Pulmonary artery endothelial cell (primary cell): ENCODE measurements at places on chromosomes 11 and 22. TPM values are rescaled to one million over a fixed set of nuclear protein-coding genes. Genes with fewer than 3 reads are reported as not detected.

The RAB36 gene
- 0.74 and 2.0 TPM in 2 replicates for total RNA-seq

DNA sequence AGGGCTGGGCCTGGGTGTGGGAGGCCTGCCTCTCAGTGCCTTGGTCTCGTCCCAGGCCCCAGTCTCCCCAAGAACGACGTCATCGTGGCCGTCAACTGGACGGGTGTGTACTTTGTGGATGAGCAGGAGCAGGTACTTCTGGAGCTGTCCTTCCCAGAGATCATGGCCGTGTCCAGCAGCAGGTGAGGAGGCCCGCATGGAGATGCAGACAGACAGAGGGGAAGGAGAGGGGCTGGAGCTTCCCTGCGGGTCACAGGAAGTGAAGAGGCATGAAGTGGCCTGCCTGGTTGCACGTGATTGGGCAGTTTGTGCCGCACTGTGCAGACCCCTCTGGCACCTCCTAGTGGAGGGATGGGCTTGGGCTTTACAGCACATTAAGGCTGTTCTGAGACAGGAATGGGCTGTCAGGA lies 70.4 kb downstream of the MYO7A start:
- no peak for DNase-seq

- DNase-seq, result no peak
Observed at GRCh38 chr11:68838572-68838964, 3.1 kb downstream of the CPT1A start.

The SLC22A8 gene
- not detected in 2 replicates for total RNA-seq

The NRXN2 gene
- total RNA-seq, result not detected in 2 replicates

DNA sequence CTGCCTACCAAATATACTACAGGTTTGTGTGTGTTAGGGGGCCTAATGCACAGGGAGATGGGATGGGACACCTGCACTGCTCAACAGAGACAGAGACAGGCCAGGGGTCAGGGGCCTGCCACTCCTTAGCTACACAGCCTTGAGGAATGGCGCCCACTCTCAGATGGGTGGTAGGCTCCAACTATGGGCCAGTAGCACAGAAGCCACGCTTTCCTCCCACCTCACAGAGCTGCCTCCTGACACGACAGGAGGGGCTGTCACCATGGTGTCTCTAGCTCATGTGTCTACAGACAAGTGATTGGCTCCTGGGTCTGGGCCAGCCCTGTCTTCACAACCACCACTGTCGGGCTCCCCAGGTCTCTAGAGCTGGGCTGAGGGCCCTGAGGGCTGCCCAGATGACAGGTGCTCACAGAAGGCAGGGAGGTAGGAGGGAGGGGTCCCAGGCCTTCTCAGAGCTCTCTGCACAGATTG lies 81.8 kb downstream of the DGCR2 start:
- no peak for DNase-seq

DNA sequence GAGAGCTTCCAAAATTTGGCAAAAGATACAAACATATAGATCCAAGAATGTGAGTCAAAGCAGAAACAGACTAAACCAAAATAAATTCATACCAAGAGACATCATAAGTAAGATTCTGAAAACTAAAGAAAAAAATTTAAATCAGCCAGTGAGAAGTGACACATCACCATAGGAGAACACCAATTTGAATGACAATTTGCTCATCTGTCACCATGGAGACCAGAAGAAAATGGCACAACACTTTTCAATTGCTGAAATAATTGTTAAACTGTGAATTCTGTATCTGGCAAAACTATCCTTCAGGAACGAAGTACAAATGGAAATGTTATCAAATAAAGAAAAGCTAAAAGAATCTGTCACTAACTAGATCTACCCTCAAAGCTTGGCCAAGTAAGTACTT lies 864.3 kb downstream of the BRD1 start:
- DNase-seq, result no peak

GRCh38 chr11:92850296-92850826 lies 119.1 kb upstream of the MTNR1B start:
- DNase-seq, result no peak

GRCh38 chr11:116707746-116708145 lies 65.0 kb downstream of the BUD13 start:
- DNase-seq, result no peak

The CASP1 gene
- 6.7 and 47.4 TPM in 2 replicates for total RNA-seq

The CCDC88B gene
- total RNA-seq, result 0.88 and 1.6 TPM in 2 replicates

DNA sequence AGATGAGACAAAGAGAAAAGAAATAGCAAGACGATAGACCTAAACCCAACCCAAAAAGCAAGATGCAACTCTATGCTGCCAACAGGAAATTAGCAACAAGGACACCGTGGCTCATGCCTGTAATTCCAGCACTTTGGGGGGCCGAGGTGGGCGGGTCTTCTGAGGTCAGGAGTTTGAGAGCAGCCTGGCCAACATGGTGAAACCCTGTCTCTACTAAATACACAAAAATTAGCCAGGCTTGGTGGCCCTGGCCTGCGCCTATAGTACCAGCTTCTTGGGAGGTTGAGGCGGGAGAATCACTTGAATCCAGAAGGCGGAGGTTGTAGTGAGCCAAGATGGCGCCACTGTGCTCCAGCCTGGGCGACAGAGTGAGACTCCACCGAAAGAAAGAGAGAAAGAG lies 24.3 kb upstream of the IL10RA start:
- DNase-seq, result no peak

DNA sequence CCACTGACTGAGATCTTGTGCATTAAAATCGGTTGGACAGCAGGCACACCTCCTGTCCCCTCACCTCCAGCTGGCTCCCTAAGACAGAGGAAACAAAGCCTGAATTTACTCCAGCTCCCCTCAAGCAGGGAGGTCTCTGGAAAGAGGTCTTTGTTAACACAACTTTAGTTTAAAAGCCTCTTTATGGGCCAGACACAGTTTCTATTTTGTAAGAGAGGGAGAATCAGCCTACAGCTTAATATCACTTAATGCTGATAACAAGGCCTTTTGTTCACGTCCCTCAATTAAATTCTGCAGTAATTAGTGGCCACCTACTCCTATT lies 36.3 kb downstream of the PLEKHA7 start:
- no peak for DNase-seq

DNA sequence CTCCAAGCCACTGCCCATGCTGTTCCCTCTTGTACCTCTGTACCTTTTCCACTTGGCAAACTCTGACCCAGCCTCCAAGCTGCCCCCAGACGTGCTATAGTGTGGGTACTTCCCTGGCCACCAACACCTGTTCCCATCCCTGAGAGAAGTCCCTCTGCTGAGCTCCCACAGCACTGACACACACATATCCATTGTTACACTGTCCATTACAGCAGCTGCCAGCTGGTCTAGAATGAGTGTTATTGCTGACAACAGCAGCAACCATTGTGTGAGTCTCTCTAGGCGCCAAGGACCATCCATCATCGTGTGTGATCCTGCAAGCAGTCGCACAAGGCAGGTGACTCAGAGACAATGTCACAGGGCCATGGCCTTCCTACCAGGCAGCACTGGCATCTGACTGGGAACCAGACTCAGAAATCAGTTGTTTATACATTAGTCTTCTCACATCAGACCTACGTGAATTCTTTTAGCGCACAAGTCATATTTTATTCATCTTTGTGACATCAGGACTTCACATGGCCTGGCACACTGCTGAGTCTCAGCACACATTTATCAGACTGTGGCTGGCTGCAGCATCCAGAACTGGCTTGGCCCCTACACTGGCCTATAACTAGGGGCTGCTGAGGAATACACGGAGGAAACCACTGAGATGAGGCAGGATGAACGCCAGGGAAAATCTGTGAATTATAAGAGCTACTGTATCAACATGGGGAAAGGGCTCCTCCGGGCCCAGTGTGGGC lies 56.4 kb downstream of the SGSM3 start:
- DNase-seq, result no peak

DNA sequence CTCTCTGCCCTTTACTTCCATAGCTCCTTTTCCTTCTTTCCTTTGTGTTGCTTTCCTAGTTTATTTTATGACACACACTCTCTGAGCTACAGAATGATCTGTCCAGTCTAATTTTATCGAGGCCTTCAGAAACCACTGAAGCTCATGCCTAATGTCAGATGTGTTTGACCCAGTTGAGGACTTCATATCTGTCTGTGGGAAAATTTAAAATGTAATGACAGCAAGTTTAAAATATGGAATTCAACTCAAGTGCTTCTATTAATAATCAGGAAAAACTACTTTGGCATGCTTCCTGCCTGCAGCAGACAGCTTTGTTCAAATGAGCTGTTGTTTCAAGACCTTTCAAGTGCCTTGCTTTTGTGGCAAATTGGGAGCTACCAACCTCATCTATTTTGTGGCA lies 261.8 kb upstream of the MTNR1B start:
- DNase-seq, result no peak

- no peak for DNase-seq
Observed at GRCh38 chr11:64058494-64058893, 22.8 kb downstream of the FLRT1 start.

GRCh38 chr11:115282923-115283322 lies 221.3 kb downstream of the CADM1 start:
- no peak for DNase-seq

- DNase-seq, result no peak
Observed at GRCh38 chr11:119993722-119994121, 144.2 kb downstream of the TRIM29 start.

GRCh38 chr11:1733009-1733715 lies 17.2 kb downstream of the IFITM10 start:
- DNase-seq, result no peak

- DNase-seq, result no peak
Observed at GRCh38 chr11:103222806-103223205, 113.6 kb downstream of the DYNC2H1 start.

DNA sequence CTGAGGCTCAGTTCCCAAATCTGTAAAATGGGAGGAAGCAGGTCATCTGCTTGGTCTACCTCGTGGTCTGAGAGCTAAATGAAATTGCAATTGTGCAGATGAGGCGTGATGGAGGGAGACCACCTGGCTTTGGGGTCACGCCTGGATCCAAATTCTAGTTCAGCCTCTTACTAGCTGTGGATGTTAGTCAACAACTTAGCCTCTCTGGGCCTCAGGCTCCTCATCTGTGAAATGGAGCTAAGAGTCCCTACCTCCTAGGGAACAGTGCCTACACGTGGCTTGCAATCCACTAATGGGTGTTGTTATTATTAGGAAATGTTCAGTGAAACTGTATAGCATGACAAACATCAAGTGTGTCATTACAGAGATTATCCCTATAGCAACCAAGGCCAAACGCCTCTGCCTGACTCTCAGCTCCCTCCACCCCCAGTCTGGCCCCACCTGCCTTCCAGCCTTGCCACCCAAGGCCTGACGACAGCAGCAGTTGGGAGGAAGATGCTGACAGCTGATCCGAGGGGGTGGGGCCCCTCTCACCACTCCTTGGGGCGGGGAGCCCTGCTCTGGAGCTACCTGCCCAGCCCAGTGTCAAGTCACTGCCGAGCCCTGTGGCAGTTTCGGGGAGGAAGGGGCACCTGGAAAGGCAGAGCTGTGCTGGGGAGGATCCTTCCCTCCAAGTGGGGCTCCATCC lies 1.7 kb upstream of the RHOD start:
- DNase-seq, result no peak

DNA sequence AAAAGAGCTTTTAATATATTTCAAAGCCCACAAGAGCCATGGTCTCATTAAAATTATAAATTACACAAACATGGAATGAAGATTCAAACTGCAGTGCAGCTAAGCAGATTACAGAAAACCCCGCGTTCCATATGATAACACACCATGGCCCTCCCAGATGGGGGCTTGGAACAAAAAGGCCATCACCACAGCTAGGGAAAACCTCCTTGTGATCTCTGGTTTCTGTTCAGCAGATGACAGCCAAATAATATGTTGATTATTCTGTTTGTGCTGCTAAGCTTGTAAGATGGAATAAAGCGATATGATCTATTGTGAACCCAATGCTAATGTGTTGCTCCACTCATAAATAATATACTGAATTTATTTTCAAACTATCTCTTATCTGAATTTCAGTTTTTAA lies 28.5 kb downstream of the IMMP1L start:
- DNase-seq, result no peak

- no peak for DNase-seq
Observed at GRCh38 chr11:128469220-128469619, 118.1 kb downstream of the ETS1 start.

The PANX2 gene
- 0.53 and 0.99 TPM in 2 replicates for total RNA-seq

DNA sequence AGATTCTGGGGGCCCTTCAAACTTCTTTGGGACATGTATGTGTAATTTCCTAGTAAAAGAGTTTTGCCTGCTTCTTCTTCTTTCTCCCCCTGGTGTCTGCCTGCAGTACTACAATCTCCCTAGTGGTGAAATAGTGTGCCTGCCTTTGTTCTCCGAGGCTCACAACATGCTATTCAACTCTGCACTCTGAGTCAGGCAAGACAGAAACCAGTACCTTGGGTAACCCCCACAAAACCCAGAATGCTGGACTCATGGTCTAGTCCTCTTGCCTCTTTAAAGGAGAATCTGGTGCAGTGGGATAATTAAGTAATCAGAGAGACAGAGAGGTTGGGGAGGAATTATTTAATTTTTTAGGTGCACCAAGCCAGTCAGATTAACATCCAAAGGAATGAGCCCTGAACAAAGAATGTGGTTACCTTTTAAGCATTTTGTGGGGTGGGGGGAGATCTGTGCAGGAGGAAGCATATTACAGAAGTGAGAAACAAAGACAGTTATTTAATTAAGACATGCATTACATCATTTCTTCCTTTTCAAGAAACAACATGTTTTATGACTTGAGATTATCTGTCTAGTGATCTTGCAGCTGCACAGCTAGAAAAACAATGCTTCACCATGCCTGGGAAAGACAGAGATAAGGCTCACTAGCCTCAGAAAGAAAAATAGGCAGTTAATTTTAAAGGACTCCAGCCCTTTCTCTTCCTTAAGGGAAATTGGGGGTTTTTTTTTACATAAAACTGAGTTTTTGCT lies 11.0 kb upstream of the MS4A6A start:
- peak; percentile 80 for DNase-seq

- no peak for DNase-seq
Observed at GRCh38 chr11:43116071-43116470, 195.7 kb upstream of the API5 start.

GRCh38 chr11:10990637-10991193 lies 132.9 kb upstream of the ZBED5 start:
- no peak for DNase-seq

The UBQLNL gene
- total RNA-seq, result 0.04 TPM in 1 of 2 replicates, not detected in the other

GRCh38 chr11:6629892-6630631 lies 10.8 kb upstream of the TPP1 start:
- no peak for DNase-seq

GRCh38 chr22:38353142-38353629 lies 36.0 kb upstream of the CSNK1E start:
- no peak for DNase-seq

DNA sequence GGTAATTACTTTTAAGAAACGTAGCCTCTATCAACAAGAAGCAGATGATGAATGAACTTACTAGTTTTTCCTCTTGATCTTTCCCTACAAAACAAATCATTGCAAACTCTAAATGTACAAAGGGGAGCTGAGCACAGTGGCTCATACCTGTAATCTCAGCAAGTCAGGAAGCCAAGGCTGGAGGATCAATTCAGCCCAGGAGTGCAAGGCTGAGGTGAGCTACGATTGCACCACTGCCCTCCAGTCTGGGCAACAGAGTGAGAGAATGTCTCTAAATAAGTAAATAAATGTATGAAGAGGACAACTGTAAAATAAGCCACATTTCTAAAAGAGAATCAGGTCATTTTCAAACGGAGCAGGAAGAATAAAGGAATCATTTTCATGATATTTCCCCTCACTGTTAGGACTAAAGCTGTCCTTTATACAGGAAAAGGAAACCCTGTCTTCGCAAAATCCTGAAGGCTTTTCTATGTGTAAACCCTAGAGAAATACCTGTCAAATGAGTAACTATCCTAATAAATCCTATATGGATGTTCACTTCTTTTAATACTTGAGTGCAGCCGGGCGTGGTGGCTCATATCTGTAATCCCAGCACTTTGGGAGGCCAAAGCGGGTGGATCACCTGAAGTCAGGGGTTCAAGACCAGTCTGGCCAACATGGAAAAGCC lies 41.2 kb downstream of the RRAS2 start:
- no peak for DNase-seq

- DNase-seq, result no peak
Observed at GRCh38 chr22:31138126-31138525, 2.2 kb downstream of the PLA2G3 start.

The RTL10 gene
- 29.2 and 39.3 TPM in 2 replicates for total RNA-seq
